ENCODE measurements at places on chromosomes 11 and 22.

DNA sequence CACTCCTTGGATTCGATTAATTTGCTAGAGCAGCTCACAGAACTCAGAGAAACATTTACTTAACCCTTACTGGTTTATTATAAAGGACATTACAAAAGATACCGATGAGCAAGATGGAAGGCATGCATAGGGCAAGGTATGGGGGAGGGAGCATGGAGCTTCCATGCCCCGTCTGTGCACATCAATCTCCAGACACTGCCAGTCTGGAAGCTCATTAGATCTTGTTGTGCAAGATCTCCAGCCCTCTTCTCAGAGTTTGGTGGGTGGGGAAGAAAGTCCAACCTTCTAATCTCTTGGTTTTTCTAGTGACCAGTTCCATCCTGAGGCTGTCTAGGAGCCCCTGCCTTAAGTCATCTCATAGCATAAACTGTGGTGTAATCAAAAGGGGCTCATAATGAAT, 190.7 kb downstream of the UVRAG start:
- no peak for DNase-seq

DNA sequence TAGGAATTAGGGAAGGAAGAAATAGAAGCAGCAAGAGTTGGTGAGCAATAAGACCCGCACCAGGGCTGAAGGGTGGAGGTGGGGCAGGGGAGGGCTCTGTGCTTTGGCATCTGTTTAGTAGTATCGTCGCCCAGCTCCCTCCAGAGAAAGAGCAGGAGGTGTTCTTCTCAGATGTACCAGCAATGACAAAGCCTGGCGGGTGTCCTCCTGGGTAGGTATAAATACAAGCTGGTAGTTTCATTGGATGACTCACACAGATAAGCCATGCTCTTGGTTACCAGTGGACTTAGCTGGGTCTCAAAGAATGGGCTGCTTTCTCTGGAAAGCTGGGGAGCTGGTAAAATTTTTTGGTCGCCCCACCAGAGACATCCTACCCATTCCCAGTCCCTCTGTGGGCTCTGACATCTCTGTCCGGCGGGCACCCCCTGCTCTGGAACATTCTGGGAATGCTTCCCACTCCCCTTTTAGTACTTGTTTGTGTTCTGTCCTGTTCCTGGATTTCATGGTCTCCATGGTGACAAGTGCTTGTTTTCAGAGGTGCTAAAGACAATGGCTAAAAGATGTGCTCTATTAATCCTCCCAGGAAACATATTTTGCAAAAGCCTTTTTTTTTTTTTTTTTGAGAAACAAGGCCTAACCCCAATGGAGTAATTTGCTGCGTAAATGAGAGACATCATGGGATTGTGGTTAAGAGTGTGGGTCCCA, 15.4 kb upstream of the TUBA8 start:
- no peak for DNase-seq

DNA sequence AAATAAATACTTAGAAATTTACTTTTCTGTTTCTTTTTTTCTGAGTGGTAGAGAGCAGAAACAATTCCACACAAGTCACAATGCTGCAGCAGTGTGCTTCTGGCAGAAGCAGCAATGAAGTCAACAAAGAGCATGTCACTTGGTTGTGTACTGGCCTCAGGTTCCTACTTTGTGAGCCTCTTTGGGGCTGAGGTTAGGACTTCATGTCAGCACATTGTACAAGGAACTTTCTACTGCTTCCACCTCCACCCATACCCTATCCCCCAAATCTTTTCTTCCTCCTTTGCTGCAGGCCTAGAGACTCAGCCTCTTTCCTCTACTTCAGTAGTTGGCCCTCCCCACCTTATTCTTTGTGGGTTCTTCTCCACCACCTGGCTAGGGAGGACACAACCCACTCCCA, 252.7 kb upstream of the PITPNB start:
- DNase-seq, result no peak

DNA sequence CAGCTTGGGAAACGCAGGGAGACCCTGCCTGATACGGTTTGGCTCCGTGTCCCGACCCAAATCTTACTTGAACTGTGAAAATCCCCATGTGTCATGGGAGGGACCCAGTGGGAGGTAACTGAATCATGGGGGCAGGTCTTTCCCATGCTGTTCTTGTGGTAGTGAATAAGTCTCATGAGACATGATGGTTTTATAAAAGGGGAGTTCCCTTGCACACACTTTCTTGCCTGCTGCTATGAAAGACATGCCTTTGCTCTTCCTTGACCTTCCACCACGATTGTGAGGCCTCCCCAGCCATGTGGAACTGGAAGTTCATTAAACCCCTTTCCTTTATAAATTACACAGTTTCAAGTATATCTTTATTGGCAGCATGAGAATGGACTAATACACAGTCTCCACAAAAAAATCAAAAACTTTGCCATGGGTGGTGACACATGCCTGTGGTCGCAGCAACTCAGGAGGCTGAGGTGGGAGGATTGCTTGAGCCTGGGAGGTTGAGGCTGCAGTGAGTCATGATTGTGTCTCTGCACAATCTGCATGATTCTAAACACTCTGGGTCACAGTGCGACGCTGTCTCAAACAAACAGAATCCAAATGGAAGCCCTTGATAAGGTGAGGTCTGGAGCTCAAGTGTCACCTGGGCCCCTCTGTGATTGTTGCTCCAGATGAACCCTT, 34.9 kb downstream of the SYN3 start:
- DNase-seq, result no peak

- DNase-seq, result no peak
Observed at GRCh38 chr11:19196432-19196831, 5.4 kb downstream of the CSRP3 start.

DNA sequence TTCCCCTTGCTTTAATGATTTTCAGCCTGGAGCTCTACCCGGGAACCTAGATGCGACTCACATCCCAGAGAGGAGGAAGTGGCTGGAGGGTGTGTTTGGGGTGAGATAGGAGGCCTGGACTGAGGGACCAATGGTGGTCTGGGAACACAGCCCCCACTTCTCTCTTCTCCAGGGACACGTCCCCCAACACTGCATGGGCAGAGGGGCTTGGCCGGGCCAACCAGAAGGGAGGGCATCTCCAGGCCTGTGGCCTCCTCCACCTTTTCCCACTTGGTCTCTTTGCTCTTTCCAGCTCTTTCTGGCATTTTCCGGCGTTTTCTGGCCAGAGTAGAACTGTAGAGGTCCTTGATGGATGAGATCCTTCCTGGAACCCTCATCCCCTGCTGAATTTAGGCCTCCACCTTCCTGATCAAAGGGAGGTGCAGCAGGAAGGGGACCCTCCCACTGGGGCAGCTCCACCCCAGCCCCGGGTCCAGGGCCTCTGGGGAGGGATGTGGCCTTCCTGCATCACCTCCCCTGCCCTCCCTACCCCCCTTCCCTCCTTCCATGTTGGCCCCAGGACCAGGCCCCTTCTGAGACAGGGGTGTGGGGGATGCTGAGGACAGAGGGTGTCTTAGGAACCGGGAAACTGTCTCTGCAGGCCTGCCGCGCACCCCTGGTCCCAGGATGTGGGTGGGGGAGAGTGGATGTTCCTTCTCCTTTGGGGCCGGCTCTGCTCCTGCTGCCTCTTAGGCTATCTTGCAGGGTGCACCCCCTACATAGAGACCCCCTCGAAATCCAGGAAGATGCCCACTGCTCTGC, 24.4 kb downstream of the MRGPRG start:
- no peak for DNase-seq

- no peak for DNase-seq
Observed at GRCh38 chr11:27371489-27371888, 8.5 kb upstream of the CCDC34 start.
